ENCODE measurements at places on chromosomes 6 and 20.

GRCh38 chr6:18210707-18211106 lies 53.6 kb downstream of the DEK start:
- DNase-seq = no peak

DNA sequence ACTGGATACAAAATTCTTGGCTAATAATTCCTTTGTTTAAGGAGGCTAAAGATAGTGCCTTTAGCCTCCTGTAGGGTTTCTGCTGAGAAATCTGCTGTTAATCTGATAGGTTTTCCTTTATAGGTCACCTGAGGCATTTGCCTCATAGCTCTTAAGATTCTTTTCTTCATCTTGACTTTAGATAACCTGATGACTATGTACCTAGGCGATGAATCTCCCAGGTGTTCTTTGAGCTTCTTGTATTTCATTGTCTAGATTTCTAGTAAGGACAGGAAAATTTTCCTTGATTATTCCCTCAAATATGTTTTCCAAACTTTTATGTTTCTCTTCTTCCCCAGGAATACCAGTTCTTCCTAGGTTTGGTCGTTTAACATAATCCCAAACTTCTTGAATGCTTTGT lies 479.4 kb upstream of the MAN1A1 start:
- no peak for DNase-seq

- no peak for DNase-seq
These were observed 984 bp downstream of the TNFRSF21 start for GRCh38 chr6:47308552-47309290.

DNA sequence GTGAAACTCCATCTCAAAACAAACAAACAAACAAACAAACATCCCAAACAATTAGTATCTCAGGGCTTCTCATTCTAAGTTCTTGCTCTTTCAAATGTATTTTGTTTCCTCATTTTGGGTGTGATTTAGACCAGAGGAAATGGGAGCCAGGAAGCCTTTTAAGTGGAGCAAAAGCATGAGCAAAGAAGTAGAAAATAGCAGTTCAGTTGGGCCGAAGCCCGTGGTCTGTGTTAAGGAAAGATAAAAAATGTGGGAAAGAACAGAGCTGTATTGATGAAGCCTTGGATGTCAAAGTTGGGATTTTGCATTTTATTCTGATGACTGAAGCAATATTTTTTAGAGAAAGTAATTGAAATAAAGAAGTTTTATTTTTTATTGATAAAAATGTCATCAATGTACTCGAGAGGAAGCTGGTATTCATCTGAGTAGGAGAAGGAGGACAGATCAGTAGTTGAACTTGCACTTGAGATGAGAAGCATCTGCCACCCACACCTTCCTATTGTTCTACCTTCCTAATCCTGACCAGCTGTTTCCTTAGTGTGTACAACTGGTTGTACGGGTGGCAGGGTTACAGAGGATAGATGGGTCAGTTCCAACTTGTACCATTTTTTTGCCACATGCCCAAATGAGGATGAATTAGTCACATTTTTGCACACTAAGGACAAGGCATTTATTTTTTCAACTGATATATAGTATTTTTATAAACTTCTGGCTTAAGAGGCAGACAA lies 56.1 kb downstream of the KIAA0408 start:
- no peak for DNase-seq

- no peak for DNase-seq
These were observed 26.7 kb downstream of the RALGAPB start for GRCh38 chr20:38499366-38499765.

DNA sequence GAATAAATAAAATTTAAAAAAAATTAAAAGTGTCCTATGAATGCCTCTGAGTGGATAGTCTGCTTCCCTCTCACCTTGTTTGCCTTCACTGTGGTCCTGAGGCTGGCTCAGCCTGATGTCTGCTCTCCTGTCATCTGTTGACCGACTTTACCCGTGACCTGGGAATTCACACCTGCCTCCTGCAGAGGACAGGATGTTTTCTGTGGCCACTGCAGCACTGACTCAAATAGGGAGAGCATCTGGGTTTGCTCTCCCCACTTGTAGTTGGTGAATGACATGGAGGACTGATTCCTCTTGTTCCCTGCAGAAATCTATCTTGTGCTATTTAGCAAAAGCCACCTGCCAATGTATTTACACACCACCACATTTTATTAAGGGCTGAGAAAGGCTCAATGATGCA lies 52.4 kb upstream of the ERVFRD-1 start:
- DNase-seq = no peak

GRCh38 chr20:48788486-48789072 lies 39.2 kb downstream of the PREX1 start:
- DNase-seq = no peak

DNA sequence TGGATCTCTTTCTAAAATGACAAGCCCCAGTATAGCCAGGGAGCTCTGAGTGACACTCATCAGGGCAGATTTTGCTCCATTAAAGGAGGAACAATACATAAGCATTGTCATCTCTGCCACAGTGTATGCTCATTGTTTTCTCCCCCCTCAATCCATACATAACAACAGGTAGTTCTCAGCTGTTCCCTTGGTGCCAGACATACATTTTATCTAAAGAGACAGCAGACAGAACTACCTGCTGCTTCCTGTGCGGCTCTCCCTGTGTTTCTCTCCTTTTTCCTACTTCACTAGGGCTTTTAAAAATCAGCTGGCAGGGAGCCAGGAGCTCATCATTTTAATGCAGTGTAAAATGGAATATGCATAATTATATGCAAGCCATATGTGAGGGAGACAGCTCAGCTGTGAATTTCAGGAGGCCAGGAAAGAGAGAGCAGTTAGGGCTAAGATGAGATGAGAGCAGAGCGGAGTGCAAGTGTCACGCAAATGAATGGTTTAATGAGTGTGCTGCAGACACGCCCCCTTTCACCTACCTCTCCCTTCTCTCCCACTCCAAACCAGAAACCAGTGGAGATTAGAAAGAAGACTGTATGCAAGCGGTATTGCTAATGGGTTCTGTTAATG lies 96.0 kb downstream of the SOBP start:
- no peak for DNase-seq

DNA sequence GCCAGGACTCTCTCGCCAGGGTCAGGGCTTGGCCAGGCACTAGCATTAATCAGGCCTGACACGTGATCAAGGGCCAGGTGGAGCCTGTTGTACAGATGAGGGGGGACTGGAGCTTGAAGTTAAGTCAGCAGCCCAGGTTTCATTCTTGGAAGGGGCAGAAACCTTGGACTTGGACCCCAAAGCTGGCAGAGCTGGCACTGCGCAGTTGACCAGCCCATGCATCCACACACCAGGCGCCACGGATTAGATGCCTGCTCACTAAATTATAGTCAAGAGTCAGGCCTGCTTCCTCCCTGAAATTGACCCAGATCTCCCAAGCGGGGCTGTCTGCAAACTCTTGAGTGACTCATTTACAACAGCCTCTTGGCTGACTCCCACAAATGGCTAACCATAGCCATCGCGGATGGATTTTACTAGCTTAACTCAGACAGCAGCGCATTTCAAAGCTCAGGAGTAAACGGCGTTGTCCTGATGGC lies 4.1 kb upstream of the TAF4 start:
- DNase-seq = no peak

DNA sequence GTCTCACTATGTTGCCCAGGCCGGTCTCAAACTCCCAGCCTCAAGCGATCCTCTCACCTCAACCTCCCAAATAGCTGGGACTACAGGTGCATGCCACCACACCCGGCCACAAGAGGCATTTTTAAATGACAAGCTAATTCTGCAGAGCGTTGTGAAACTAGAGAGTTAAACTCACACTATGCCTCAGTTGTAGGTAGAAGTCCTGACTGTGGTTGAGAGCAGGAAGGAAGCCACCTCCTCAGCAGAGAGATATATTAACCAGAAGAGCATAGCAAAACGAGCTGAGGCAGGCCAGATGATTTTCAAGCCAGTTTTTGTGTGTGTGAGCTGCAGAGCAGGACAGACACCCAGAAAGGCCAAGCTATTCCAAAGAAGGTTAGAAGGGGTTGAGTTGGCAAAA lies 150.3 kb downstream of the MBOAT1 start:
- DNase-seq = no peak

DNA sequence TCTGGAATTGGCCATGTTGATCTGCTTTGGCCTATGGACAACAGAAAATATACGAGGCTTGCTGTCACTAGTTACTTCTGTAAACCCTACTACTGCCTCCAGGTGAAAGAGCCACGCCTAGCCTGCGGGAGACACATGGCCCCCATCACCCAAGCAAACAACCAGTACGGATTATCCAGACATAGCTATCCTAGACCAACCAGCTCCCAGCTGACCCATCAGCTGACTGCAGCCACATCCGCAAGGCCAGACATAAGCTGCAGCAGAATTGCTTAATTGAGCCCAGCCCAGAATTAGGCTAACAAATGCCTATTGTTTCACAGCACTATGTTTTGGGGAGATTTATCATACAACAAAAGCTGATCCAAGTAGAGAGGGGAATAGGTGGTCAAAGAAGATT lies 13.5 kb downstream of the REV3L start:
- no peak for DNase-seq

- DNase-seq = no peak
These were observed 158.3 kb downstream of the SYCP2 start for GRCh38 chr20:59774921-59775686.

DNA sequence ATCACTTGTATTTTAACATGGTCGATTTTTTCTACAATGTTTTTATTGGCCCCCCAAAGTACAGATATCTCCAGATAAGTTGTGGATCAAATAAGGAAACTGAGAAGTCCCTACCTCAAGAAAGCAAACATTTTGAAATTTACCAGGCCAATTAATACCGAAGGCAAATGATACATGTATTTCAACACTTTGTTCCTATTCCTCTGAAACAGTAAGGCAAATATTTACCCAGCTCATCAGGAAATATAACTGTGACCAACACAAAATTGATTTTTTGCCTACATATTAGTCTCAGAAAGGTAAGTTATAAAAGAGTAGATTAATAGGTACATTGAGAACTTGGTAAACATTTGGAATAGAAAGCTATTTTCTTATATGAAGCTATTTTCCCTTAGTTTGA lies 51.3 kb upstream of the ADGRF5 start:
- DNase-seq = no peak

GRCh38 chr6:52612336-52613054 lies 35.6 kb upstream of the TRAM2 start:
- DNase-seq = no peak

DNA sequence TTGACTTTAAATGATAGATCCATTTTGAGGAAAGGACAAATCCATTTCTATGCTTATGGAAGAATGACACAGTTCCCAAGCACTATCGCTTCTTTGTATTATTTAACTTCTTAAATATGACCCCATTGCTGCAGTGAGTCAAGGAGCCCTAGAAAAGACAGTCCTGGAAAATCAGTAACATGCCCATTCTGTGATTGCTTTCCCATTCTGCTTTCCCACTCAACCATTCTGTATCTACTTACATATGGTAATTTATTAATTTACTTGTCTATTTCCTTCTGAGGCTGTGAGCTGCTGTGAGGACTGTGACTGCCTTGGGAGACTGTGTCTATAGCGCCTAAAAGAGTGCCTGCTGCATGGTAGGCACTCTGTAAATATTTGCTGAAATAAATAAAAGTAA lies 85.4 kb upstream of the TMEM30A start:
- DNase-seq = no peak

GRCh38 chr6:132812255-132812732 lies 2.1 kb upstream of the RPS12 start:
- DNase-seq = no peak

DNA sequence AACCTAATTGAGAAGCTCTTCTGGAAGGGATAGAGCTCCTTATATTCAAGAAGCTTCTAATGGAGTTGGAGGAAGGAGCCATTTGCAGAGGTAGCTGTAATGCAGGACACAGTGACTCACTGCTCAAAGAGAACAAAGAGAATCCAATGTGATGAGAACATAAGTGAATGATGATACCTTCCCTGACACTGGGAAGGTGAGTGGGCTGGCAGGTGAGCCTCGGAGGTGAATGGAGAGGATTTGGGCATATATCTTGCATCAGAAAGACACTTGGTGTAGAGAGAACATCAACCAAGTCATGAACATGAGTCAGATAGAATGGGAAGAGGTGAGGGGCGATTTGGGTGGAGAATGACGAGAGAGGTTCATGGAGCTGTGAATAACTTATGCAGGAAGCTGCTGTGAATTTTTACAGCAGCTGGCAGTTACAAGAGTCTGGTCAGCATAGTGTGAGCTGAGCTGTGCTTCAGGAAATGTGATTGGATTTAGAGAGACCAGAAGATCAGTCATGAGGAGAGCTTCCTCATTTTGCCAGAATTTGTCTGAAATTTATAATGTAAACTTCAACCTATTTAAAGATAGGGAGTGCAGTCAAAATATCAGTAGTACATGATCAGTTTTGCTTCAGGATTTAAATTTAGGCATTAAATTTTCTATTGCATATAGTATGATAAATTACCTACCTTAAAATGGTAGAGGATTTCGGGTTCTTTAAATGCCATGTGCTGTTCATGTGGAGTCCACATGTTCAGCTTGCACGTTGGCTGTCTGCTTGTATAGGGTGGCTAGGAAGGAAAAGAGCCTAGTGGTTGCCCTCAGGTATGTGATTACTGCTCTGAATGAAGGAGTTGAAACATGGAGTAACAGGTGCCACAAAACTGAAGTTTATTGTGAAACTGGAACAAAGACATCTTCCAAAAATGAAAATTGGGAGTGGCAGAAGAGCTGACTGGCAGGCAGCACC lies 59.2 kb upstream of the KIF25 start:
- DNase-seq = no peak

DNA sequence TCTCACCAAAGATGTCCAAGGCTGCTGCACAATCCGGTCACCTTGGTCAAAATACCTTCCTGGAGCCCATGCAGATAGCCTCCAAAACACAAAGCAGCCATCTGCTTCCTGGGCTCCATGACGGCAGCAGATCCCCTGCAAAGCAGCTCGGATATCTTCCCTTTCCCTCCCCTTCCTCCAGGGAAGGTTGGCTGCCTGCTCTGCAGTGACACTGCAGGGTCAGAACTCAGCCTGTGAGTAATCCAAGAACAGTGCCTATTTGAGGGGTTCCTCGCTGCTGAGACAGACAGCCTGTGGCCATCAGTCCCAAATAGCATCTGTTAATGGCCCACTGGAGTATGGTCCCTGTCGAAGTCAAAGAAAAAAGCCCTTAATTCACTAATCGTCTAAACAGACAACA lies 270.8 kb downstream of the PREX1 start:
- no peak for DNase-seq

DNA sequence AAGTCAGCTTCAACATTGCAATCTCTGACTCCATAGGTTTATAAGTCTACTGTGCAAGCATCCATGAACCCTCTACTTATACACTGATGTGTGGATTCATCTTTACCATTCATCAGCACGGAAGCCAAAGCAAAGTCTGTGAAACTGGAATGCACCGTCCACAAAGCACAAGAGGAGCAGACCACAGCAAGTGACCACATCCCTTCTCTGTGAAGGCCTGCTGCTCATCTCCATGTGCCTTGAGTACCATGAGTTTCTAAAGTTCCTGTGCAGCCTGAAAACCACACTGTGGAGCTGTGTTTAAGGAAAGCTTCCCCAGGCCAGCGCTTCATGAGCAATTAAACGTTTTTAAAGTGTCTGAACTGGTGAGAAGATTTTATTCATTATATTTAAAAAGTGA lies 20.0 kb downstream of the GABRR1 start:
- no peak for DNase-seq

- no peak for DNase-seq
These were observed 11.7 kb downstream of the ARFGEF2 start for GRCh38 chr20:48933017-48933766.

- no peak for DNase-seq
These were observed 7.0 kb downstream of the ELMO2 start for GRCh38 chr20:46399401-46399800.

- DNase-seq = no peak
These were observed 373.1 kb downstream of the CD109 start for GRCh38 chr6:74069089-74069581.

Measured in astrocyte of the cerebellum (primary cell).